ENCODE measurements at places on chromosomes 3 and 15. TPM values are rescaled to one million over a fixed set of nuclear protein-coding genes. Genes with fewer than 3 reads are reported as not detected.

- DNase-seq, result no peak
Observed at GRCh38 chr3:75248974-75249373, 415.2 kb upstream of the FRG2C start.

- DNase-seq, result no peak
Observed at GRCh38 chr3:147975165-147975564, 566.0 kb downstream of the ZIC1 start.

Gene CFAP91
- total RNA-seq, result 2.0 TPM

DNA sequence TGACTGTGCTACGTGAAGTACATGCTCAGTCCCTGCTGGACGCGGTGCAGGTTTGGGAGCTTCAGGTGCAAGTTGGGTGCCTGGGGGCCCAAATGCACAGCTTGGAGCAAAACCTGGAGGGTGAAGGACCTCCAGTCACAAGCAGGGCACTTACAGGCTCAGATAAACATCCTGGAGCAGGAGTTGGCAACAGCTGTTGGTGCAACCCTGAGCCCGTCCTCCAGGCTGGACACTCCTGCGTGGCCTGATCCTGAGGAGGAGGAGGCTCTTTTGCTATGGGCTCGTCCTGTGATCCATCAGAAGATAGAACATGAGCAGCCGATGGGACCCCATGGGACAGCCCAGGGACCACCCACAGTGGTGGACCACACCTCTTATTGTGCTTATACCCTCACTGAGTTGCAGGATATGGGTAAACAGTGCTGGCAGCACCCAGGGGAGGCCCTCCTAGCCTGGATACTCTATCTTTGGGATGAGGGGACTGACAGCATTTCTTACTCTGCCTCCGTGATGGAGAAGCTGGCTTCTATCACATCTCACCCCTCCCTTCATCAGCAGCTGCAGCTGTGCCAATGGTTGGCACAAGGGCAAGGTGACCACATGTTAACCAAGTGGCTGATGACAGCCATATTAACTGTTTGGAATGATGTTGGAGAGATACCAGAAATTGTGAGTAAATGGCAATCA lies 301.6 kb downstream of the ZPLD1 start:
- DNase-seq, result no peak

DNA sequence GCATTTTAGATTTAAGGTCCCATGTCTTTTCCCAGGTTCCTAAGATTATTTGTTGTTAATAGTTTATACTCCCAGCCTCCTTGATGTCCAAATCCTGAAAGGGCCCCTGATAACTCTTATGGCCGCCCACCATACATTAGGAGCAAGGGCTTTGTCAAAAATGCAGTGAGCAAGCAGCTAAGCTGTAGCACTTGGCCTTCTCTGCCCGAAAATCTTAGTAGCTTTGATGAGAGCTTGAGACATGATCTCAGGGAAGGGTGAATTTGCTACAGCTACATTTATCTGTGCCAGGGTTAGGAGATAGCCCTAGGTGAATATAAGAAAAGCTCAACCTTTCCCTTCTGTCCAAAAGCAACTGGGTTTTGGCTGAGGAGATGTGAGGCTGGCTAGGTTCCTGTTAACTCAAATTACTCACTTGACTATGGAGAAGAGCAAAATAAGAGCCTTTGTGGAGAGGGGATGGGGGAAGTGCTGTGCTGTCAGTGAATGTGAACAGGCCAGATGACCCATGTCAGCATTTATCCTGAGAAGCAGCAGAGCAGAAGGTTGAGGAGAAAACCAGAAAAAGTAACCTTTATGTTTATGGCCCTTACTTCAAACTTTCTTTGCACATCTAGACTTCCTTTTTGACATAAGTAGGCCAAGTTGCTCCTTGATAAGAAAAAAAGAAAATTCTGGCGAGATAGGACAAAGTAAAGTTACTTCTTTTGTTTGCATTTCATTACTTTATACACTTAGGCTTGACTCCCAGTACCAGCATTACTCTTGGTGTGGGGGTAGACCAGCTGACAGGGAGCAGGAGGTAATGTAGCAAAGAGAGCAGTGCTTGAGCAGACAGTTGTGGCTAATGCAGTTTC lies 21.1 kb downstream of the MAPK6 start:
- DNase-seq, result no peak

DNA sequence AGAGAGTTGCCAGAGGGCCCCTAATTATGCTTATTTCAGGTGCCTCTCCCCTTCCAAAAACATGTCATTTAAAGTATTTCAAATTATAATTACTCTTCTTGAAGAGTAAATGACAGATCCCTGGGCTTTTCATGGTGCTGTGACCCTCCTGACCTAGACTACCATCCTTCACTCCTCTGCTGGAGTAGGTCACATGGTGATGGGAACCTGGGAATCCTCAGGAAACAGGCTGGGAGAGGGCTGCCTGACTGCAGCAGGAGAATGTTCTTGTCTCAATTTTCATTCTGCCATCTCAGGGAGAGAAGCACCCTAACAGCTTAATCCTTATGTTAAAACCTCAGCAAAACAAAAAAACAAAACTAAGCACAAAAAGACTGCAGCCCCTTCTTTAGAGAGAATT lies 24.6 kb downstream of the PGBD4 start:
- DNase-seq, result no peak

- DNase-seq, result no peak
Observed at GRCh38 chr15:76098685-76099084, 38.9 kb downstream of the TMEM266 start.

DNA sequence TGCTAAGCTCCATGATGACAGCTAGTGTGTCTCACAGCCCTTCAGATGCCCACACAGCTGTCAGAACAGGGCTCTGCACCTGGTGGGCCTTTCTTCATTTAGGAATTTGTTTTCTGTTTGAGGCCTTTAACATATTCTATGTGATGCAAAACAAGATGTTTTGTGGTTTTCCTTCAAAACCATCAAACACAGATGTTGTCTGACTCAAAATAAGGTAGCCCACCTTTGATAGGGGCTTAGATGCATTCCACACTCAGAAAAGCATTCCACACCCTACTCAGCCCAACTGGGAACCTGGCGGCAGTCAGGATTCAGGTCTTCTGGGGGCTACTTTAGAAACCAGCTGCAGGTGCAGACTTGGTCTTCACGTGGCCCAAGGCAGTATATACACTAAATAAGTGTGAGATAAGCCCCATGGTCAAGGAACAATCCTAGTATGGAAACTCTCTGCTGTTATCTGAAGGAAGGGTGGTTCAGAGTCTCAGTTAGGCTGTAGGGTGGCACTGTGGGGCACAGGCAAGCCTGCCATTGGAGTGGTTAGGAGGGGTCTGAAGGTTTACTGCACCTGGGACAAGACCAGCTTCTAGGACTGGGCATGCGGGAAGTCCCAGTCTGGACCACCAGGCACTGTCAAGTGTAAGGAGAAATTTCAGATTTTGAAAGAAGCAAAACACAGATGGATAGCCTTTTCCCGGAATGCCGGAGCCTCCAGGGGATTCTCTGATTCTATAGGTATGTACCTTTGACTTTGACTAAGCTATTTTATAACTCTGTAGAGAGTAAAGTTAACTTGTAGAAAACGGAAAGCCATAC lies 20.1 kb downstream of the LRRC2 start:
- DNase-seq, result no peak

DNA sequence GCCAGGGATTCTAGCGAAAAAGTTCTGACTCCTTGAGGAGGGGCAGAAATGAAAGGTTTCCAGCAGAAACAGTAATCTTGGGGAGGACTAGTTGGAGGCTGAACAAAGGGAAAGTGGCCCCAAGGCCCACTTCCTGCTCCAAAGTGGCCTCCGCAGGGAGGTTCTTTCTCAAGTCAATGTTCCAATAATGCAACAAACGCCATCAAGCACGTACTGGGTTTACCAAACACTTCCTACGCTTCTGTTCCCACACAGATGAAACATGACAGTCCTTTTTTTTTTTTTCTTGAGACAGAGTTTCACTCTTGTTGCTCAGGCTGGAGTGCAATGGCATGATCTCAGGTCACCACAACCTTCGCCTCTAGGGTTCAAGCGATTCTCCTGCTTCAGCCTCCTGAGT lies 9.6 kb upstream of the RCCD1 start:
- no peak for DNase-seq

DNA sequence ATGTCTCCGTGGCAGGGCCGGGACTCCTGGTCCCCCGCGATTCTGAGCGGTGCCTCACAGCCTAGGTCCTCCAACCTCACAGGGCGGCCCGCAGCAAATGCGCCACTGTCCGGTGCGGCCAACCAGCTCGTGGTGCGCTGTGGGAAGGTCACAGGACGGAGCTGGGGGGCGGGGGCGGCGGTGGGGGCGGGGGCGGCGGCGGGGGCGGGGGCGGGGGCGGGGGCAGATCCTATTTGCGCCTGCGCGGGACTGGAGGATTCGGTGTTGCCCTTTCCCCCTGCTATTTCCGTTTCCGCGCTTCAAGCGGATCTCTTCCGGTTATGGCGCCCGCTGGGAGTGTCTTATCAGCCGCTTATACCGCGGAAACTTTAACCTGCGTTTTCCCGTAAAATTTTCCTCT lies 106.7 kb upstream of the SNRPN start:
- DNase-seq, result peak; percentile 88

Gene DCUN1D1
- total RNA-seq, result 30.8 TPM

- no peak for DNase-seq
Observed at GRCh38 chr3:52834871-52835501, at the start of gene MUSTN1. Gene MUSTN1 (minus strand): TSS chr3:52835019. CDS start chr3:52834948, 71 bp downstream.

DNA sequence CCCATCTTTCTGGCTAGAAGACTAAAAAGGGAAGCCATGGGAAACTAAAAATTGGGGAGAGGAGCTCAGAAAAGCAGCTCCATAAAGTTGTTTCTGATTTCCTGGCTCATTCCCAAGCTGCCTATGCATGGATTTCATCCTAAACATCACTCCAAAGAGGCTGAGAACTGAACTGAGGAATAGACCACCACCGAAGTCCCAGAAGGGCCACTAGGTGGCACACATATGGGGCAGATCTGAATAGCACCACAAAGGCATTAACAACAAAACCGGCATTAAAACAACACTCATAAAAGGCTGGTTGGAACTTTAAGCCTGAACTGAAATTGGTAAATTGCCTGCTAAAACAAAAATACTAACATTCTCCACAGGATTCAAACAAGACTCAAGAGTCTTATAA lies 106.3 kb downstream of the PLD1 start:
- DNase-seq, result peak; percentile 45

Gene TMC3
- total RNA-seq, result not detected

- DNase-seq, result peak; percentile 70
Observed at GRCh38 chr15:59174835-59175831, 31.5 kb upstream of the LDHAL6B start.

DNA sequence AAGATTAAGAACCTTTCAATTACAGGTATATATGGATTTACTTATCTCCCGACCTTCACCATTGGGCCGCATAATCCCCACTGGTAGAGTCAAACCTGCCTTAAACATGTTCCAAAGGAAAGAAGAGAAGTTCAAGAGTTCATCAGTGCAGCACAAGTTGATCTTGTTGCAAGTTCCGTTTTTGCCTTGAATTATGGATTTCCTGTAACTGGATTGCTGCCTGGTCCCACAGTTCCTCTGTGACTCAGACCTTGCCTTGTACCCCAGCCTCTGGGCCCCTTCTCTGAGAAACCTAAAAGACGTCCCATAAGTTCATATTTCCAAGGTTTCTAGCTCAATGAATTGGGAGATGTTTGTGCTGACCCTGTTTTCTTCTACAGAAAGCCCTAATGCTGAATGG lies 112.5 kb upstream of the THBS1 start:
- DNase-seq, result no peak

GRCh38 chr3:168341956-168342936 lies 246.5 kb upstream of the GOLIM4 start:
- DNase-seq, result peak; percentile 2

DNA sequence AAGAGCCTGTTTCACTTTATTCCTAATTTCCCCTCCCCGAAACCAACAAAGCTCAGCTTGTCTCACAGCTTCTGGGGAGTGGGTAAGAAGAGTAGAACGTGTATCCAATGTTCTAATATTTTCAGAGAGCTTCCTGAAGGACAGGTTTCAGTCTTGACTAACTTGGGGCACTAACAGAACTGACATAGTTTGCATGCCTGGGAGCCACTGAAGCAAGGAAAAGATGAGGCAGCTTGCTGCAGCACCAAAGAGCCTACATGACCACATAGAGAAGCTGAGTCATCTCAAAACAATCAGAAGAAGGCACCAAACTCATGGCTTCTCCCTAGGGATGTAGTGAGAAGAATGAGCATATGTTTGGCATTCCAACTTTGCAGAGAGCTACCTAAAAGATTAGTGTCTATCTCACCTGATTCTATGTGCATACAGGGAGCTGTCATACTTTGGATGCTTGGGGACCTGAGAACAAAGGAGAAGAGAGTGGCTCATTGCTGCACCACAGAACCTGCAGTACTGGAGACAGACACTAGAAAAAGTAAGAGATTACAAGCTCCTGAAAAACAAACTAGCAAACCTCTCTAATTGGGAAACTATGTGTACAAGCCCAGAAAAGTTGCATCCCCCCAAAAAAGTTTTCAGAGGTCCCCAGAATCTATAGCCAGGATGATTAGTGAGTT lies 86.9 kb downstream of the DCLK3 start:
- DNase-seq, result peak; percentile 75

- DNase-seq, result peak; percentile 70
Observed at GRCh38 chr3:64318001-64318400, 92.7 kb upstream of the PRICKLE2 start.

Gene IL17RE
- 0.18 TPM for total RNA-seq

DNA sequence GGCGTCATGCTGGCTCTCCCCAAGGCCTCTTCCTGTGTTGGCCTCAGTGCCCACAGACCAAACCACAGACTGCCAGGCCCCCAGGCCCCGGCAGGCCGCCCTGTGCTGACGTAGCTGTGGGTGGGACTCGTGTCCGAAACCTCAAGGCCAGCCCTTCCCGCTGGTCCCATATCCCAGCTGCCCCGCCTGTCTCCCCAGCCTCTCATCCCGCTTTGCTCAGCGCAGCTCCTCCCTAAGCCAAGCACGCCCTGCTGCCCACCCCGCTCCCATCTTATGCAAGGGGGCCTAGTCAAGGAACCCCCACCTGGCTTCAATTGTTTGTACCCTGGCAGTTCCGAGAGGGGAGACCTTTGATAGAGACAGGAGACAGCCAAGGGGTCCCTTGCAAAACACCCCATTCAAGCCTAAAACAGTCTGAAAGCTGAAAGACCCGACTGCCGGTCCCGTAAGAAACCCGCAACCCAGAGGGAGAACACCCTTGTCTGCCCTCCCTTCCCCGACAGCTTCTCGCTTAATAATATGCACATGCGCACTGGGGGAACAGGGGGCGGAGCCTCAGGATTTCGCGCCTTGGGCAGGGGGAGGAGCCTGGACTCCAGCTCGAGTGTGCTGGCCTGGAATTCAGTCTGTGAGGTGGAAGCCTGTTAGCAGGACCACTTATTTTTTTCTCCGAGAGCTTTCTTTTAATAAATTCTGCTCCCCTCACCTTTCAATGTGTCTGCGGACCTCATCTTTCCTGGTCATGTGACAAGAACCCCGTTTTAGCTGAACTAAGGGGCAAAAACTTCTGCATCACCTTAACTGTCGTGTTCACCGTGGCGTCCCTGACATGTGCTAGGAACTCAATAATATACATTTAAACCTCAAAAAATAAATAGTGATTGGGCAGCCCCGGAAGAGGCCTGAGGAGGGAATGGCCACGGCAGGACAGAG lies 17.2 kb downstream of the TNFAIP8L3 start:
- peak; percentile 96 for DNase-seq

Gene RCCD1
- 19.8 TPM for total RNA-seq

DNA sequence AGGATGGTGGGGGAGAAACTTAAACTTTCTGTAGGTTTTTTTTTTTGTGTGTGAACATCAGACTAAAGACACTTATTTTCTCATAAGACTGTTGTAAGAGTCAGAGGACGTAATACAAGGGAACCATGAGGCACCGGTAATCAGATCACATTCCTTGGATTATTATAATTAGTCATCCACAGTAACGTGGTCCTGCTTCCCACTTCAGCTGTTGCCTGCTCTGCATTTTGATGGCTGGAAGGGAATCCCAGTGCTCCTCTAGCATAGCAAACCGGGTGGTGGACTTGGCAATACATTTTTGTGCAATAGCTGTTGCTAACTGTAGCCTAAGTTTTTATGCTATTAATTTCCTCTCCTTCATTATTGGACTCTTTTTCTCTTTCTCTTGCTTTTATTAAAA lies 294.8 kb downstream of the NR2F2 start:
- DNase-seq, result peak; percentile 39

Gene KBTBD8
- total RNA-seq, result 5.9 TPM

Measured in Daoy (cell line).